ENCODE measurements at places on chromosomes 6 and 20.

DNA sequence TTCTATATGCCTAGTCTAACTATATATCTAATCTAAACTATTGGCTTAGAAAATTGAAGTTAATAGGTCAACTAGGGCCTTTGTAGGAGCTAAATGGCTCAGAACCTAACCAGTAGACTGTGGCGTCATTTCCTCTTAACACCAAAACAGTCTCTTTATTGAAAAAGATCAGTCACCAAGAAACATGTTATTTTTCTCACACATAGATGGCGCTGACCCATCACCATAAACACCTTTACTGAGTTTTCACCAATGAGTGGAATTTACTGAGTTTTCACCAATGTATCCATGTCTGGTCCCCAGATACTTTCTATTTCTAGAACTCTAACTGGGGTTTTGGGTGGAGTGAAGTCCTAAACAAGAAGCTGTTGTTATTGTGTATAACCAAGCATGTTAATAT lies 636.0 kb downstream of the BCKDHB start:
- peak; percentile 50 for DNase-seq

- no peak for DNase-seq
Measured at GRCh38 chr6:115441651-115442050, 619.0 kb downstream of the FRK start.

GRCh38 chr6:35128496-35128895 lies 12.6 kb downstream of the TCP11 start:
- no peak for DNase-seq

GRCh38 chr20:10468340-10468845 lies 33.3 kb downstream of the SLX4IP start:
- no peak for DNase-seq

GRCh38 chr6:117906507-117906957 lies 532 bp upstream of the SLC35F1 start:
- DNase-seq: peak; percentile 21

GRCh38 chr6:65191471-65191870 lies 515.6 kb downstream of the EYS start:
- DNase-seq: peak; percentile 61

- DNase-seq: no peak
Measured at GRCh38 chr20:3237011-3237957, 1.7 kb downstream of the SLC4A11 start.

- no peak for DNase-seq
Measured at GRCh38 chr6:110965629-110966229, 7.2 kb downstream of the GTF3C6 start.

DNA sequence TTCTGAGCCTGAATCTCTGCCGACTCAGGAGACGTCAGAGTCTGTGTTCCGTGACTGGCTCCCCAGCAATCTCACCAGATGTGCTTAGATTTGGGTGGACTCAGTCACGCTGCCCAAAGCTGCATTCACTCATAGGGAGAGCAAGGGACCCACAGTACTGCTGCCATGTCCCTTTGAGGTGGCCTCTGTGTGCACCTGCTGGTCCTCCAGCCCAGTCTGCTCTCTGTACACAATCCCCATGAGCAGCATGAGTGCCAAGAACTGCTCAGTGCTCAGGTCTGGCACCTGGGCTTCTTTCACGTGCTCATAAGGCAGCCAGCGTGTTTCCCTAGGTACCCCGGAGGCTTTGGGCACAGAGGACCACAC lies 44.2 kb upstream of the TIAM2 start:
- no peak for DNase-seq

GRCh38 chr6:136811272-136811671 lies 11.1 kb upstream of the PEX7 start:
- DNase-seq: no peak

GRCh38 chr6:106560996-106561685 lies 68.2 kb downstream of the RTN4IP1 start:
- DNase-seq: no peak

GRCh38 chr20:58542411-58543095 lies 27.4 kb upstream of the APCDD1L start:
- DNase-seq: peak; percentile 24

DNA sequence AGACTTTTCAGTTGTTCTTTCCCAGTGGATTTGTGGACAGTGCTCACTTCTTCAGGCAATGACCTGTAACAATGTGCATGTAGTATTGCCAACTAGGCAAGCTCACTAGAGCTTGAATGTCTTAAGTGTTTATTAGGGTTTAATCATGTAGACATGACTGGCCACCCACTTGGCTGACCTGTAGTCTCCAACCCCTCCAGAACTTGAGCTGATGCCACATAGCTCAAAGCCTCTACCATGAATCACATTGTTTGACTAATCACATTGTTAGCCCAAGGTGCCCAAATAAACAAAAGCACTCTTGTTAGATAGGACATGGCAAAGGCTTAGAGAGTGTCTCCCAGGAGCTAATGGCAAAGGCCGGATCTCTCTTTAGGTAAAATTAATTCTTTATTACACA lies 272.7 kb downstream of the GRIK2 start:
- no peak for DNase-seq

GRCh38 chr20:41927189-41927588 lies 309.0 kb upstream of the CHD6 start:
- no peak for DNase-seq

GRCh38 chr6:108903796-108904195 lies 55.6 kb downstream of the ARMC2 start:
- DNase-seq: no peak

GRCh38 chr6:140736231-140736630 lies 1361.8 kb upstream of the CITED2 start:
- no peak for DNase-seq

DNA sequence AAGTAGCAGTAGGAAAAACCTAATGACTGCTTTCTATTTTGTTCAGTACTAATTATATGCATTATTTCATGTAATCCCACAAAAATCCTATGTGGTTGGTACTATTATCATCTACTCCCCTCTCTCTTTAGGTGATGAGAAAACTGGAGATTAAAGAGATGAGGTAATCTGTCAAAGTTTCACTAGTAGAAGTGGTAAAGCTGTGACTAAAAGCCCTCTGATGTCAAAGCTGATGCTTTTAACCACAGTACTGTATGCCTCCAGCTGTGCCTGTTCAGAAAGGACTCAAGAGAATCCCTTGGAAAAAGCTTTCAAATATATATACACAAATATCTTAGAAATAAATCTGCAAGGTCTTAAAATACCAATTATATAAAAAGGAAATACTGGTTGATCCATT lies 38.0 kb downstream of the PHIP start:
- no peak for DNase-seq

DNA sequence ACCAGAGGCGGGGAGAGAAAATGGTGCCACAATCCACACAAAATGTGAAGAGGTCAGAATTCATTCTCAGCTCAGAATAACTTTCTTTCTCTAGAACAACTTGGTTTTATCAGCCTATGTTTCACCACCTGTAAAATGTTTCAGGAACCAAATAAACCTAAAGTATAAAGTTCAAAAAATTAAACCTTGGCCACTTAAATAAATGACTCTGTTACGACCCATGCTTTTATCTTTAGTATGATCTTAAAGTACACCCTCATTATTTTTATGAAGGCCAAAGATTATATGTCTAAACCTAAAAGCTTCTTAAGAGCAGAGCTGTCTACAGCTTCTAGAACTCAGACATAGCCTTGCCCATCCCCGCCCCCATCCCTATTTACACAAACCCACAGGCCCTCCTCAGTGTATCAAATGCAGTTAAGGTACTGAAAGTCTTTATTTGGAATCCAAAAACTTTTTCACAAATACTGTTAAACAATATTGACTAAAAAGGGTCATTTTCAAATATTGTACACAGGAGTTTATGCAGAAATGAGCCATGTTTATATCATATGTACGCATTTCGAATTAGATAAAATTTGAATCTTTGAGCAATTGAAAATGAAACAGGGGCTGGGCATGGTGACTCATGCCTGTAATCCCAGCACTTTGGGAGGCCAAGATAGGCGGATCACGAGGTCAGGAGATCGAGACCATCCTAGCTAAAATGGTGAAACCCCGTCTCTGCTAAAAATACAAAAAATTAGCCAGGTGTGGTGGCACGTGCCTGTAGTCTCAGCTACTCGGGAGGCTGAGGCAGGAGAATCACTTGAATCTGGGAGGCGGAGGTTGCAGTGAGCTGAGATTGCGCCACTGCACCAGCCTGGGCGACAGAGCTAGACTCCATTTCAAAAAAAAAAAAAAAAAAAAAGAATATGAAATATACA lies 5.7 kb upstream of the NHSL1 start:
- peak; percentile 10 for DNase-seq

DNA sequence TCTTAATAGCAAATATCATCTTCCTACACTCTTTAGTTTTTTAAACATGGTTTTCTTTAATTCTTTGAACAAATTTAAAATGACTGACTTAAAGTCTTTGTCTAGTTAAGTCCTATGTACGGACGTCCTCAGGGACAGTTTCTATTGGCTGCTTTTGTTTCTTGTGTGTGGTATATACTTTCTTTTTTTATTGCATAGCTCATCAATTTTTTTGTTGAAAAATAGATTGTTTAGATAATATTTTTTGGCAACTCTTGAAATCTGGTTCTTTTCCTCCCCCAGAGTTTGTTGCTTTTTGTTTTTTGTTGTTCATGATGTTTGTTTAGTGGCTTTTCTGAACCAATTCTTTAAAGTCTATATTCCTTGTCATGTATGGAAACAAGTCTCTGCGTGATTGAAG lies 479.8 kb downstream of the PREX1 start:
- no peak for DNase-seq

DNA sequence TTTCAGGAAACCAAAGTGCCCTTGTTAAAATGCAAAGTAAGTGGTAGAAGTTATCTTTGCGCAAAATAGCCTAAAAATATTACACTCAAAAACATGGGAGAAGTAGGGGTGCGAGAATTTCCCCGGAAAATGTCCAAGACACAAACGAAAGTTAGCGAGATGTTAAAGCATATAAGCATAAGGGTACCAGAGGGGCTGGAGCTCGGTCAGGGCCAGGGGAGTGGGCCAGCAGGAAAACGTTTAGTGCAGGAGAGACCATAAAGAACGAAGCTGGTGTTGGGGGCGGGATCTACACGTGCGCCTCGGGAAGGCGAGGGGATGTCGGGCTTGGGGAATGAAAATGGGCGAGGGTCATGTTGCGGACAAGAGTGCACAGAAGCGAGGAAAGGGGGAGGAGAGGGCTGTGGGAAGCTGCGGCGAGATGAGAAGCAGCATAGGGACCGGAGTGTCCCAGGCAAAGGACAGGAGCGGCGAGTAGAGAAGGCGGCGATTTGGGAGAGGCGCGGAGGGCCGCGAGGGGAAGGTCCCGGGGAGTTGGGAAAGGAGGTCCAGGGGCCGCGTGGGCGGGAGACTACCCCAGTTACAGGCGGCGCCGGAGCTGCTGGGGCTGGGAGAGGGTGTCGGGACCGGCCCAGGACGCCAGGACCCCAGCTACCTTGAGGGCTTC lies 600 bp downstream of the XPO5 start:
- DNase-seq: peak; percentile 75

GRCh38 chr20:50253101-50253500 lies 62.5 kb downstream of the CEBPB start:
- no peak for DNase-seq

DNA sequence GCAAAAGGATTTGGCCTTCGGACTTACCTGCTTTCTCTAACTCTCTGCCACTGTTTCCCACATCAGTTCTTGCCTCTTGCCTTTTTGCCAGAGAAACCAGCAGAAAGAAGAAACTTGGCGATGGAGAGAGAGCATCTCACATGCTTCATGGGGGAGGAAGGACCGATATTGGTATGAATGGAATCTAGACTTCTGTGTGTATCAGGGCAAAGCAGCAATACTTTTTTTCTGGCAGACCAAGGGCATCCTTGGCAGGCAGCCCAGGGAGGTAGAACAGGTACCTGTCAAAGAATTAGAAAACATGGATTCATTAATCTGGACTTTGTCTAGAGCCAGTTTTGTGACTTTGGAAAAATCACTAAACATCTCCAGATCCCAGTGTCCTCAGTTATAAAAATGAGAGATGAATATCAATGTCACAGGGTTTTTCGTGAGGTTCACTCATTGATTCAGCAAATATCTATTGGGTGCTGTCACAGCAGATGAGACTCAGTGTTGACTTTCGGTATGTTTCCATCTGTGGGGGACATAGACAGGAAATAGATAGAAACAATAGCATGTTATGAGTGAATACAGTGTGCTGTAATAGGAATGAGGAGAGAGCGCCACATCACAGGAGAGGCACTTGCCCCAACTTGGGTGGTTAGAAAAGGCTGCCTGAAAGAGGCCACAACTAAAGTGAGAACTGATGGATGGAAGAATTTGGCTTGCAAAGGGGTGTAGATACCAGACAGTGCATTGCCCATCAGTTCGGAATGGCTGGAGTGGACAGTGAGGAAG lies 114.1 kb downstream of the CD83 start:
- no peak for DNase-seq

DNA sequence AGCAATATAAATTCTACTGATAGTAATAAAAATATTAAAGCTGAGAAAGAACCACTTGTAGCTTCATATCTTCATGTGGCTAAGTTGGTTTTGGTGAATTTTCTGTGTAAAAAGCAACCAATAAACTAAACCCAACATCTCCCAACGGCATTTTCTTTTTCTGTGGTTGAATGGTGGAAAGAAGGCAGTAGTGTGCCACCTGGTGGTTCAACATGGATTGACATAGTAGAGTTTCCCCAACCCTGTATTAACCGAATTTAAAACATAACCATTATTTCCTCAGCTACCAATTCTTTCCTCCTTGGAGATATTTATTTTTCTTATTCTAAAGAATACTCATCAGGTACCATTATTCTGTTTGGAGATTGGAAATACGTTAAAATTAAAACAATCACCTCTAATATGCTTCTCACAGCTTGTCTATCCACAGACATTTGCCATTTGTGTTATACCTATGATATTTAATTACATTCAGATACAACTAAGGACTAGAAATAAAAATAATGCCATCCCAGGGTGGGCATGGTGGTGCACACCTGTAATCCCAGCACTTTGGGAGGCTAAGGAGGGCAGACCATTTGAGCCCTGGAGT lies 117.1 kb upstream of the EEF1E1 start:
- peak; percentile 13 for DNase-seq

DNA sequence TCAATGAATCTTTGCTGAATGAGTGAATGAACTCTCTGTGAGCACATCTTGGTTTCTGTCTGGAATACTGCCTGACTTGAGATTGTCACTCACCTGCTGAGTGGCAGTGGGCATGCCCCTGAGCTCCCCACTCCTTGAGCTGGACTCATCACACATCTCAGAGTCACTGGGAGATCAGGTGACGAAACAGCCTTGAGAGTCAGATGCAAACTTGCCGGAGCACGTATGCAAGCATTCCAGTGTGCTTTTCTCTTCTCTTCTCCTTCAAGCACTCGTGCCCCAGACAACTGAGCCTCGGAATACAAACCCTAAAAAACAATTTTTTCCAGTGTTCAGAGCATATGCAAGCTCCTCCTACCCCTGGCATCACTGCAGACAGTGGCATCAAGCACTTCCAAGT lies 9.4 kb upstream of the BMP7 start:
- DNase-seq: no peak

Data from NCI-H526 (cell line).